ENCODE measurements at places on chromosomes 11 and 22.
A peak's percentile ranks its signal among the peaks of the same experiment; 100 is the strongest.

- no peak overlapping the region for H3K4me3 ChIP-seq
- DNase-seq: no peak
- no peak overlapping the region for H3K27ac ChIP-seq
- no peaks in the 10 kb centered on the region for H3K36me3 ChIP-seq
Measured at GRCh38 chr22:36032611-36033010, 4.0 kb upstream of the RBFOX2 start.

DNA sequence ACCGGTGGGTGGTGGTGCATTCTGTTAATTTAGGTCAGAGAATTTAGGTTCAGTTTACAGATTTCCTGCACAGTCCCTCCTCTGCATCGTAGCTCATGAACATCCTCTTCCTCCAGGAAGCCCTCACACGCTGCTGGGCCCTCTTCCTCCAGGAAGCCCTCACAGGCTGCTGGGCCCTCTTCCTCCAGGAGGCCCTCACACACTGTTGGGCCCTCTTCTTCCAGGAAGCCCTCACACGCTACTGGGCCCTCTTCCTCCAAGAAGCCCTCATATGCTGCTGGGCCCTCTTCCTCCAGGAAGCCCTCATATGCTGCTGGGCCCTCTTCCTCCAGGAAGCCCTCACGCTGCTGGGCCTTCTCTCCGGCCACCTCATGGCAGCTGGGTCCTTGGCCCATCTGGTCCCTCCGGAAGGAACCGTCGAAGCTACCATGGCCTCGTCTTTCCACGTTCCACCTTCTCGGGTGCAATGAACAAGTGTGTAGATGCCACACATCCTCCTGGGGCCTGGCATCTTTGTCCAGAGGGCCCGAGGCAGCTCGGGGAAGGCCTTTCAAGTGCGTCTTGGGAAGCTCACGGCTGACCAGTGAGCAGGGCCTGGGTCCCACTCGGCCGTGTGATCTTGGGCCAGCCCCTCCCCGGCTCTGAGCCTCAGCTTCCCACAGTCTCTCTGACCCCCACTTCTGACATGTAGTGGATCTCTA lies 58.9 kb upstream of the PPARA start:
- no peaks in the 10 kb centered on the region for H3K4me1 ChIP-seq
- peaks cover 4% of the 10 kb centered on the region for H3K36me3 ChIP-seq
- no peak overlapping the region for H3K27ac ChIP-seq
- no peaks in the 10 kb centered on the region for H3K27me3 ChIP-seq
- no peak for DNase-seq

DNA sequence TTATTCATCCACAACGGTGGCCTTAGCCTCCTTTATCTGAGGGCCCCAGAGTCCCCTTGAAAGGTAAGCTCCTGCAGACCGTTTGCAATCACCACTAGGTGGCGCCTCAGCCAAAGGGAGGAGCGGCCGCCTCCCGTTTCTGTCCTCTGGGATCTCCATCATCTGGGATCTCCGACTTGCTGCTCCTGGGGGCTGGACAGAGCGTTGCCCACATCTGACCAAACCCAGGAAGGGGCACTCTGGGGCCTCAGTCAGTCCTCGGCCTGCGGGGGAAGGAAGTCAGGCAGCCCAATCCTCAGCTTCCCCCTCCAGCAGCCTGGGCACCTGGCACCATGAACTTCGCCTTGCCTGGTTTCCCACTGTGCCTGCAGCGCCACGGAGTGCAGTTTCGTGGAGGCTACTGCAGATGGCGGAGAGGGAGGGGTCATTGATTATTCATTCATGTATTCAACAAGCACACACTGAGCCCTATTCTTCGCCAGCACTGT lies 23.5 kb downstream of the TP53I11 start:
- H3K4me3 ChIP-seq: no peak overlapping the region
- no peaks in the 10 kb centered on the region for H3K27me3 ChIP-seq
- no peaks in the 10 kb centered on the region for H3K4me1 ChIP-seq
- no peak overlapping the region for H3K27ac ChIP-seq
- H3K36me3 ChIP-seq: peaks cover 26% of the 10 kb centered on the region
- DNase-seq: peak; percentile 41

DNA sequence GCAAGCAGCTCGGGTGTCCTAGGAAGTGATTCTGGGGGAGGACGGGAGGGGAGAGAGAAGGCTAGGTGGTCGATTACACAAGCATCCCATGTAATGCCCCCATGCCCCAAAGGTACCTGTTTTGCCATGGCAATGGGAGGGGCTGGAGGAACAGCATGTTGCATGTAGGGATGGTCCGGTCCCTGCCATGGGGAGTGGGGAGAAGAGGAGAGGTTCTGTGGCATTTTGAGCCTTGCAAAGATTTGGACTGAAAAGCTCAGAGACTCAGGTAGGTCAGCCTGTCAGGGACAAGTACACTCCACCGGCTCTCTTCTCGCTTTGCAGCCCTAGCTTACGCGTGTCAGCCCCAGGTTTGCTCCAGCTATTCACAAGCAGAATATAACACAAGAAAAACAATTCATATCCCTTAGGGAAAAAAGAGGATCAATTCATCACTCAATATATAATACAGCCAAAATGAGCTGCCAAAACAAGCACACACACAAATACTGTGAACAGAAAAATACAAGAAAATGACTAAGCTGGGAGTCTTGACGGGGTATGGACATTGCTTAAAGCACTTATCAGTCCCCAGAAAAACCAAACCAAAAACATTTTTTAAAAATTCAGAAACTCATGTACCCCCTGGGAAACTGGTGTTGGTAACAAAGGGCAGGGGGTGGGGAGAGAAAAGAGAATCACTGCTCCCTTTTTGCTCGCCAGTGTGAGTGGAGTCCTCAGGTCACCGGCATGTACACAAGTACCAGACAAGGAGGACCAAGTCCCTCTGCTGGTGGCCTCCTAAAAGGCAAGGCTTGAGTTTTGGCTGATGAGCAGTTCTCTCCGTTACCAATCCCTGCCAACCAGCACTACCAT lies 21.6 kb downstream of the APOL5 start:
- no peaks in the 10 kb centered on the region for H3K36me3 ChIP-seq
- H3K27ac ChIP-seq: no peak overlapping the region
- DNase-seq: no peak
- H3K4me3 ChIP-seq: no peak overlapping the region
- no peaks in the 10 kb centered on the region for H3K4me1 ChIP-seq

- no peaks in the 10 kb centered on the region for H3K27me3 ChIP-seq
- H3K4me1 ChIP-seq: no peaks in the 10 kb centered on the region
- no peak overlapping the region for H3K4me3 ChIP-seq
- H3K36me3 ChIP-seq: no peaks in the 10 kb centered on the region
- no peak overlapping the region for H3K27ac ChIP-seq
Measured at GRCh38 chr11:81000334-81000733, 1559.5 kb upstream of the TENM4 start.

All from effector memory CD4-positive, alpha-beta T cell (primary cell).